Peyer's patch (tissue), 4 donors: ENCODE measurements at places on chromosomes 16 and 17. TPM values are rescaled to one million over a fixed set of nuclear protein-coding genes. Genes with fewer than 3 reads are reported as not detected.

The RDM1 gene
- 1.9 TPM for total RNA-seq

The ULK2 gene
- total RNA-seq, result 2.8 TPM

The CASKIN1 gene
- total RNA-seq, result not detected

The KCNH6 gene
- 3.3 TPM for total RNA-seq

The RPH3AL gene
- 92.4 TPM for total RNA-seq

The KCNJ18 gene
- not detected for total RNA-seq

The CBX2 gene
- 0.85 TPM for total RNA-seq

The ICAM2 gene
- total RNA-seq, result 2.1 TPM

The TLCD3B gene
- not detected for total RNA-seq

The KRT36 gene
- total RNA-seq, result not detected

The PDIA2 gene
- total RNA-seq, result 29.2 TPM

The PRCD gene
- total RNA-seq, result not detected

The TBC1D16 gene
- total RNA-seq, result 11.9 TPM

The HBA1 gene
- not detected for total RNA-seq

The SLC2A4 gene
- total RNA-seq, result 4.8 TPM

The SPNS2 gene
- total RNA-seq, result 81.0 TPM

The CCL7 gene
- not detected for total RNA-seq

The NPIPB2 gene
- total RNA-seq, result 4.7 TPM

The PYCARD gene
- 201 TPM for total RNA-seq

The LGALS9C gene
- 47.3 TPM for total RNA-seq

The DPEP3 gene
- total RNA-seq, result not detected

The PNMT gene
- total RNA-seq, result 28.1 TPM

The PIRT gene
- total RNA-seq, result 2.0 TPM

The MAP2K6 gene
- 15.4 TPM for total RNA-seq

The OR4D1 gene
- total RNA-seq, result not detected

The TMED6 gene
- total RNA-seq, result 4.3 TPM

The SMIM5 gene
- not detected for total RNA-seq

The TLCD2 gene
- total RNA-seq, result 37.8 TPM

The HAGH gene
- 187 TPM for total RNA-seq

The CPNE7 gene
- 7.4 TPM for total RNA-seq

The CES1 gene
- total RNA-seq, result 2.0 TPM

The USP43 gene
- 34.8 TPM for total RNA-seq

The USH1G gene
- total RNA-seq, result 1.6 TPM

The CCDC144A gene
- 2.6 TPM for total RNA-seq

The WDR59 gene
- total RNA-seq, result 111 TPM

The TNK1 gene
- total RNA-seq, result 54.4 TPM

The CES4A gene
- total RNA-seq, result 19.3 TPM

The MT1F gene
- total RNA-seq, result 42.1 TPM
